Activated CD8-positive, alpha-beta memory T cell treated with anti-CD3 and anti-CD28 coated beads, Interleukin-2, amount 10 ng/mL, durations not matched to agents 7 days and 5 days (primary cell): ENCODE measurements at places on chromosomes 3 and 15. TPM values are rescaled to one million over a fixed set of nuclear protein-coding genes. Genes with fewer than 3 reads are reported as not detected.
A peak's percentile ranks its signal among the peaks of the same experiment; 100 is the strongest.

Gene MASP1
- not detected for total RNA-seq

Gene FYCO1
- total RNA-seq = 27.7 TPM

Gene GOLGA8N
- 15.6 TPM for total RNA-seq

Gene ITIH4
- total RNA-seq = 24.9 TPM

Gene PRICKLE2
- total RNA-seq = not detected

DNA sequence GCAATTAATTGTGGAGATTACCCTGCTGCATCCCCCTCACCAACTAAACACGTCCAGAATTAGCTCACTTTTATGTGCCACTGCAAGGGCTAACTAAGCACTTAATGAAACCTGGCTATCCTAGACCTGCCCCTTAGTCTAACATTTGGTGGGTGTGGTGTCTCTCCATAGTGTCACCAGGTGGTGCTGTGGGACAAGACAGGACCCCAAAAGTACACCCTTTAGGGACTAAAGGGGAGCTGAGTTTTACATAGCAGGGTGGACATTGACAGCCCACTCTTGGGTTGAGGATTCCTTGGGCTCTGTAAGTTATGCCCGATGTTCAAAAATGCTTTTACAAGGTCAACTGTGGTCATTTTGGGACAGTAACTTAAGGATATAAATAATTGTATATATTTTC, 5.7 kb downstream of the DUT start:
- peak; percentile 44 for DNase-seq

GRCh38 chr15:31831596-31831995, 198.7 kb upstream of the CHRNA7 start:
- no peak for DNase-seq

- no peak for DNase-seq
Observed at GRCh38 chr15:61038910-61039309, 190.2 kb downstream of the RORA start.

DNA sequence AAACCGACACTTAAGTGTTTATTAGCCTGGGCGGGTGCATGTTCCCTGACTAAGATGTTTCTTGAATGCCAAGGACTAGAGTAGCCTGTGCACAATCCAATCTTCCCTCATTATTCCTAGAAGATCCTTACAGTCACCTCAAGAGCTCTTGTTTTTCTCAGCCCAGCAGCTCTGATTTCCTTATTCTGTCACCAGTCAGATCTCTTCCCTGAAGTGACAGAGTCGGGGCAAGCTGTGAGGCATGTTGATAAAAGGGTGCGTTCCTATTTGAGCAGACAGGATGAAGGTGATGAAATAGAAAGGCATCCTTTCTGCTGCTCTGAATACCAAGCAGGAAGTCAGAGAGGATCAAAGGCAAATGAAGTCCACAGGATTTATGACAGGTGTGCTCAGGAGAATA, 125.6 kb upstream of the MCTP2 start:
- no peak for DNase-seq

DNA sequence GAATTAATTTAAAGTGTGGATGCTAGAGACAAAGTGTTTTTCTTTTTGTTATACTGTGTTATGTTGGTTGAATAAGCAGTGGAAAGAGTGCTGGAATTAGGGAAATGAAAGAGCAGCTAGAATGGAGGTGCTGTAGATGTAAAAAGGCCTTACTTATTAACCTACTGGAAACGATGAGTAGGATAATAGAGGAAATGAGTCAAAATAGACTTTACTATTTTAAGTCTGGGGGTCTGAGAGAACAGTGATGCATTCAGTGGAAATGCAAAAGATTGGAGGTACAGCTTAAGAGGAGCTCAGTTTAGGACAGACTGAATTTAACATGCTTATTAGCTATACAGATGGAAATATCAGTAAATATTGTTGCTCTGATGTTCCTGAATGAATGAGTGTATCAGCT, 674.0 kb downstream of the OTOL1 start:
- DNase-seq = no peak

DNA sequence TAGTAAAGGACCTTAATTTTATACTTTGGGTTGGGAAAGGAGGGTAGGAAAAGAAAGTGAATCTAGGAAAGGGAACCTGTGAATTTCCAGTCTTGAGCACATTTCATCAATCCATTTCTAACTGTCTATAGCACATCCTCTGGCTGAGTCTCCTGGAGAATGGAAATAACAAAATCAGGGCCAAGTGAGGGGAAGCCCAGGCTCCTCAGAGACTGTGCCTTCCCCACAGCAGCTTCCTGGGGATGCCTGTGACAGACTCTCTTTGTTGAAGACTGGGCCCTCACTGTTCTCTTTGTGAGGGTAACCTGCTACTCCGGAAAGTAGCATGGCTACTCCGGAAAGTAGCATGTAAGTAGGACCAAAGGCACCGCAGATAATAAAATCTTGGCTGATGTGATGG, 22.6 kb upstream of the CSPG5 start:
- no peak for DNase-seq

DNA sequence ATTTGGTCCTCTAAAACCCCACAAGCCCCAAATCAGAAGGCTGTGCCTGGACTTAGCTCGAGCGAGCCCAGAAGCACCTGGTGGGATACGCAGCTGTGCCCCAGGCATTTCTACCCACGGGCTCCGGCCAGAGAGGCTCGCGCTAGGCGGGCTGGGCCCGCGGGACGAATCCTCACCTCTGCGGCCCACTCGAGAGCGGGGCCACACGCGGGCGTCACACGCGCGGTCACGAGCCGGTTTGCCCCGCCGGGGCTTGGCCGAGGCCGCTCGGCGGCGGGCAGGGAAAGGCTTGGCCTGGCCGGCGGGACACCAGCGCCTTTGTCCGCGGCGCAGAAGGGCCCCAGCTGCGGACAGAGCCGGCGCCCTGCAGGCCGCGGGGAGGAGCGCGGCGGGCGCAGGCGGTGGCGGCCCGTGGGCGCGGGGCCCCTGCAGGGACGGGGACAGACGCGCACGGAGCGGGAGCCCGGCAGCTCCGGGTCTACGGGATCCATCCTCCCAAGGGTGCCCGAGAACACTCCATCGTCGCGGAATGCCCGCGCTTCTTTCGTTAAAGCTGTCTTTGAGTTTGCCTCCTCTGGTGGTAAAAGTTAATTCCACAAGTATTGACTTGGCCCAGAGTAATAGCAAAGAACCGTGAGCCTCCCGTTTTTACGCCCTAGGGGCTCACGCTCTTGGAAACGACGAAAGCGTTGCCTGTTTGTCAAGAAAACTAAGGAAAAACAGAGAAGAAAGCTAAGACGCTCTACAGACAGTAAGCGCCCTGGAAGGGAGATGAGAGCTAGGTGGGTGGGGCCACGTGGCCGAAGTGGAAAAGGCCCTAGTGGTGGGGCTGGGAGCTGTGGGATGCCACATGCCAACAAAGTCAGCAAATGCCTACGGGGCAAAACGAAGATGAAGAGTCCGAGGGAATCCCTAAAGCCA, 26.4 kb downstream of the TYRO3 start:
- peak; percentile 46 for DNase-seq
